ENCODE measurements at places on chromosomes 1 and 21. TPM values are rescaled to one million over a fixed set of nuclear protein-coding genes. Genes with fewer than 3 reads are reported as not detected.

FAM72B gene
- 13.6 TPM for total RNA-seq

GRCh38 chr1:54842963-54843362, 41.8 kb upstream of the TTC22 start:
- no peak for DNase-seq

- no peak for DNase-seq
Observed at GRCh38 chr1:175146529-175147213, 45.9 kb downstream of the KIAA0040 start.

DNA sequence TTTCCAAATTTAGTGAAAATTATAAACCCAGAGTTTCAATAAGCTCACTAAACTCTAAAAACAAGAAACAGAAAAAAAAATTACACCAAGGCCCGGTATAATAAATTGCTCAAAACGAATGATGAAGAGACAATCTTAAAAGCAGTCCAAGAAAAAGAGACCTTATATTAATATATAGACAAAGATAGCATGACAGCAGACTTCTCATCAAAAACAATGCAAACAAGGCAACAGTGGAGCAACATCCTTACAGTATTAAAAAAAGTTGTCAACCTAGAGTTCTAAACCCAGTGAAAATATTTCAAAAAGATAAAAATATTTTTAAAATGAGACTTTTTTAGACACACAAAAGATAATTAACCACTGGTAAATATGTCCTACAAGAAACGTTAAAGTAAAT, 46.7 kb downstream of the KIFAP3 start:
- DNase-seq = no peak

Data from GM12878 (cell line).